NAMALWA (cell line): ENCODE measurements at places on chromosomes 11 and 22.

- no peak for DNase-seq
Observed at GRCh38 chr11:125168918-125169456, 4.4 kb downstream of the PKNOX2 start.

DNA sequence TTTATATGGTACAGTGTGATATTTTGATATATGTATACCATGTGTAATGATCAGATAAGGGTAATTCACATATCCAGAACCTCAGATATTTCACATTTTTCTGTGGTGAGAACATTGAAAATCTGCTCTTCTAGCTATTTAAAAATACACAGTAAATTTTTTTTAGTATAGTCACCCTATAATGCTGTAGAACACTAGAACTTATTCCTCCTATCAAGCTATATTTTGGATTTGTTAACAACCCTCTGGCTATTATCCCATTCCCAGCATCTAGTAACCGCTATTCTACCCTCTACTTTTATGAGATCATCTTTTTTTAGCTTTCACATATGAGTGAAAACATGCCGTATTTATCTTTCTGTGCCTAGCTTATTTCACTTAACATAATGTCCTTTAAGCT lies 65.5 kb upstream of the SYT9 start:
- no peak for DNase-seq

GRCh38 chr22:38739300-38740055 lies 16.3 kb downstream of the SUN2 start:
- no peak for DNase-seq

DNA sequence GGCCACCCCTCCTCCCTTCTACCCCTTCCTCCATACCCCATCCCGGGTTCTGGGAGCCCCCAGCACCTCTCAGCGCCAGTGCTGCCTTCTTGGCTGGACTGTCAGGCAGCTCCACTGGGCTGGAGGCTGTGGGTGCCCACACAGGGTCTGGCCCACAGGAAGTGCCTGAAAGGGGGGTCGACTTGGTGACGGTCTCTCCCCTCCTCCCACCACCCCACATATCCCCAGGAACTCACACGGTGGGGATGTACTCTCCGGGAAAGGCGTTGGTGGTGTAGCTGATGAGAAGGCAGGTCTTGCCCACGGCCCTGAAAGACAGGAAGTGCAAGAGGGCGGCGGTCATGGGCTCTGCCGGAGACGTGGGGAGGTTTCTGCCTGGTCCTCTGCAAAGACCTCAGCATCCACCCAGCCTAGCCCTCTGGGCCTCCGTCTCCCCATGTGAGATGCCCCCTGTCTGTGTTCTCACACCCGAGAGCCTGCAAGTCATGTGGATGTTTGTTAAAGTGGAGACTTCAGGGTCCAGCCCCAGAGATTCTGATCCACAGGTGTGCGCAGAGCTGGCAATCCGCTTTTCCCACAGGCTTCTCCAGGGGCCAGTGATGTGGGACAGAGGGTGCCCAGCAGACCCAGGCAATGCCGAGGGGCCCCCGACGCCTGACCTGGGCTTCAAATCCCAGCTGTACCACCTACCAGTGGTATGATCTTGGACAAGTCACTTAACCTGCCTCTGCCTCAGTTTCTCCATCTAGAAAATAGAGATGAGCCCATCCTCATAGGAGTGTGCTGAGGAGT lies 2.5 kb downstream of the RAC2 start:
- DNase-seq: no peak

DNA sequence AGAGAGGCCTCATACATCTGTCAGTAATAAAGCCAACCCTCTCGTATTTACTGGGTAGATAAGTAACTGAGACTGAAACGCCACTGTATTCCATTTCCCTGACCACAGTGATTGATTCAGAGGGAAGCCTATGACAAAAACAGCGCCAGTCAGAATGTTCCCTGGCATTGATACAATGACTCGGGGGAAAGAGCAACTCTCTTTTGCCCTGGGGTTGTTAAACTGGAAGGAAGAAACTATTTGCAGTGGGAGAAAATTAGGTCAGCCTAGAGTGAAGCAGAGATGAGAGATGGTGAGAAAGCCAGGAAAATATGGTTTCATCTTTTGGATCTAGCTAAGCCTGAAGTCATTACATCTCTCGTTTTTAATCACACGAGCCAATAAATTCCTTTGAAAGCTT lies 48.6 kb upstream of the RBFOX2 start:
- no peak for DNase-seq

GRCh38 chr11:7965386-7965785 lies at the start of gene NLRP10:
NLRP10 (minus strand) TSS chr11:7965447; CDS start chr11:7963495, 1,952 bp downstream.
- no peak for DNase-seq

GRCh38 chr11:44632466-44633123 lies 67.1 kb downstream of the CD82 start:
- DNase-seq: peak; percentile 26
